ENCODE measurements at places on chromosomes 1 and 21. TPM values are rescaled to one million over a fixed set of nuclear protein-coding genes. Genes with fewer than 3 reads are reported as not detected.

LCE3E gene
- total RNA-seq = not detected

GUCA2B gene
- not detected for total RNA-seq

SPTA1 gene
- under 0.01 TPM for total RNA-seq

ETNK2 gene
- total RNA-seq = 9.1 TPM

SLC6A9 gene
- 0.32 TPM for total RNA-seq

RORC gene
- total RNA-seq = not detected

SIM2 gene
- 0.32 TPM for total RNA-seq

C4BPA gene
- total RNA-seq = not detected

NECTIN4 gene
- total RNA-seq = 0.15 TPM

NOTCH2 gene
- total RNA-seq = 33.5 TPM

DISP3 gene
- under 0.01 TPM for total RNA-seq

Data from epithelial cell of umbilical artery (primary cell).